Suprapubic skin (tissue), 4 donors: ENCODE measurements at places on chromosomes 2 and 18. TPM values are rescaled to one million over a fixed set of nuclear protein-coding genes. Genes with fewer than 3 reads are reported as not detected.

- no peak for DNase-seq
Observed at GRCh38 chr18:10047237-10047636, 133.4 kb downstream of the VAPA start.

GRCh38 chr2:205704127-205704741 is 21.9 kb downstream of the NRP2 start:
- no peak for DNase-seq

TNFRSF11A gene
- total RNA-seq = 5.2 TPM

DNA sequence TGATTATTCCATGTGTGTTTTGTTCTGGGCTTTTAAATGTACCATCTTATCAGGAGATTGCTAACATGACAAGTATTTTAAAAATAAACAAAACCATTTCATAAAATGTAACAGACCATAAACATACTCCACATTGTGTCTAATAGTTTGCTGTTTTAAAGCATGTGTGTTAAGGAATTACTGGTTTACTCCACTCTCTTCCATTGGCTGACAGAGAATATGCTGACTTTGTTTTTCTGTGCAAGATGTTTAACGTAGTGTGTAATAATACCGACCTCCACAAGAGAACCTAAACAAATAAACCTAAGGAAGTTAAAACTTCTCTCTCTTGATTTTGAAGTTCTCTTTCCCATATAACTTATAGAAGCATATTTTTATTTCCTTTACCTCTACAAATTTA is 17.0 kb upstream of the TMEM18 start:
- DNase-seq = no peak

TXNDC2 gene
- total RNA-seq = not detected

GRCh38 chr2:24821433-24821891 is 28.2 kb downstream of the CENPO start:
- DNase-seq = no peak

DNA sequence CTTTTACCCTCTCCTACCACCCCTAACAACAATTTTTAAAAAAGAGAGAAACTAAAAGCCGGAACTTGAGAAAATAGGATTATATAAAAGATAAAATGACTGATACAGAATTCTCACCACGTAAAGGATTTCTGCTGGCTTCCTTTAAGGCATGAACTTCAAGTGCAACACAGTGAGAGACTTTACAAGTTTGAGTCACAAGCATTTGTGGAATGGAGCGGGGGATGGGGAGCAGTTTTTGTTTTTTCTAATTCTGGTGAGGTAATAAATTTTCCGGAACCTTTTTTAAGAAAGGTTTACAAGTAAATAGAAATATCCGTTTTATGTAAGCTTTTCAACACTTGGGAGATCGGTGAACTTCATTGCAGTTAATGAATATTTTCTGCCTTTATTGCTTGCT is 1.8 kb upstream of the CDH2 start:
- DNase-seq = no peak
